ENCODE measurements at places on chromosomes 3 and 15.

DNA sequence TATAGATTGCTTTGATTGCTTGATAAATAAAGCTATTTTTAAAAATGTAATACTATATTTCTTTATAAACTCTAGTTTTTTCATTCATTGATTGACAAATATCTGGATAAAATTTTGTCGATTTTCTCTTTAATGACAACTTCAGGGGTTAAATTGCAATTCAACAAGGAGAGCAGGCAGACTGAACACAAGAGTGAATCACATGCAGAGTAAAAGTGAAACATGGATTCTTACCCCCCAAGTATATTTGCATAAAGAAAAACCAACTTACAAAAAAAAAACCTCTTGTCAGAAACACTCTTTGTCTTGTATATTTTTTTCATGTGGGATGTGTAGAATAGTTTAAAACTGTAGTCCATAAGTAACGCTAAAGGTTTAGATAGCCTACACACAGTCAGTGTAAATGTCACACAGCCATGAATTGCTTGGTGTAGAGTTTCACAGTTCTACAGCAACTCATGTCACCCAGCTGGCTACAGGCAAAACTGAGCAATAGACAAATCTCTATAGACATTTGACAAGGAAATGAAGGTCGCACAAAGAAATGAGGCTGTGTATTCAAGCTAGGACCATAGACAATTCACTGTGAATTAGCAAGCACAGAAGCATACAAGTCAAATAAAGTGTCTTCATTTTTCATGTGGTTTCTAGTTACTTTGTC, 141.6 kb downstream of the THRB start:
- no peak for DNase-seq

DNA sequence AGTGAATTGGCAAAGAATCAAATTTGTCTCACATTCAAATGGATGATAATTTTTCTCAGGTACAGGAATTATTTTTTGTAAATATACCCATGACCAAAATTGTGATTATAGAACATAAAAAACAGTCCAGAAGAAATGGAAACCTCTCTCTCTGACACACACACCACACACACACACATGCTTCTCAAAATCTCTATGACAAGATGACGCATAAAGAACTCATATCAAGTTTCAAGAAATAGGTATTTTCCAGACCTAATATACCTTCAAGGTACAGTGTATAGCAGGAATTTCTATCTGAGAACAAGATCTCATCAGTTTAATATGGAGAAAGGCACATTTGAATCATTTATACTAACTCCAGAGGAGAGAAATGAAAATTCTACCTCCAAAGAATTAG, 1069.1 kb upstream of the ALCAM start:
- DNase-seq: no peak

- DNase-seq: no peak
Measured at GRCh38 chr3:182490596-182491491, 302.5 kb upstream of the ATP11B start.

DNA sequence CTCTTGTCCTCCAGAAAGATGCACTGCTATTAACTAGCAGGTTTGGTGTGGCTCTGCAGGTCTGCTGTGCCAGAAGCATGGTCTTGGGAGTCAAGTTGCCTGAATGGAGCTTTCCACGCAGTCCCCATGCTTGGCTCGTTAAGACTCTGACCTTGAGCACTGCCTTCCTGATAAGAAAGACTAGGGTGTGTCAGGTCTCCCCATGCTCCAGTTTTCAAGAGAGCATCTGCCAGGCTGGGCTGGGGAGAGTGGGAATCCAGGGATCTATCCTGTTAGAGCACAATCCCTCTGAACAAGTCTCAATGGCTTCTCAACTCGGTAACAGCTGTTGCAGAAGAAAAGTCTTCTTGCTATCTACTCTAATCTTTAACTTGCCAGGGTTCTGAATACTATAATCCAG, 98.2 kb downstream of the TJP1 start:
- DNase-seq: no peak

DNA sequence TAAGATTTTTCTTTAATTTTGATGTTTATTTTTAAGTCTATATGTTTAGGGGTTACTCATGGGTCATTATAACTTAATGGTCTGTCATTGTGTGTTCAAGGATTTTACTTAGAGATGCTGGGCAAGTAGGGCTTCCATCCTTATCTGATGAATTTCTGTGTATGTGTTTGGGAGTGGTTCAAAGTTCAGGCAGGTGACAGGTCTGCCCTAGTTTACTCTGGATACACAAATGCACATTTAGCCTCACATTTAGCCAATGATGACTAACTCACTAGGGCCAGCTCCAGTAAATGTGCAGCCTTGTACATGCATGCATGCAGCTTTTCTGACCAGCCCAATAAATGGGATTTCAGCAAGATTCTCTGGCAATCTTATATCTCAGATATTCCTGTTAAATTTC, 554.1 kb downstream of the SI start:
- DNase-seq: no peak

- no peak for DNase-seq
Measured at GRCh38 chr3:132456571-132456970, 39.3 kb downstream of the DNAJC13 start.

- DNase-seq: no peak
Measured at GRCh38 chr3:62761711-62762110, 113.5 kb downstream of the CADPS start.

GRCh38 chr3:61612211-61613194, 51.1 kb downstream of the PTPRG start:
- no peak for DNase-seq

DNA sequence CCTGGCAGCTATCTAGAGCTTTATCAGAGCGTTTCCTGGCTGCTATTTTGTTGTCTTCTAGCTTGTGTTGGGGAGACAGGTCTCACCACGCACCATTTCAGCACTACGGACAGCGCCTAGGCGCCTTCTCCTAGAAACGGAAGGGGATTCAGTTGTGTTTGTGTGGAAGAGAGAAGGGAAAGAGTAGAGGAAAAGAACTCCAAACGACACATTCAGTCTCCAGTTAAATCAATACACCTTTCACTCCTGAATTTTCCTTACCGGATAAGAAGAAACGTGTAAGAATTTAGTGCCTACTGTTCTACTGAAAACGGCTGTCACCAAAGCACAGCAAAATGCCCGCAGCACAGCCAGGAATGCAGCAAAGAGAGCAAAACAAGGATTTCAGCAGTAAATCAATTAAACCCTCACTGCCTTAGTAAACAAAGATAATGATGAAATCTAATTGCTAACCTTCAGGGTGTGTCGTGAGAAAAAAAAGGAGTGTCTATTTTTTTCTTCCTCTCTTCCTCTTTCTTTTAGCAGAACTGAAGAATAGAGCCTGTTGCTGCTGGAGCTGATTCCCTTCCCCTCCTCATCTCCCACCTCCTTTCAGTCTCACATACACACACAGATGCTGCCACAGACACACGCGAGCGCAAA, 412 bp upstream of the CTXN2 start:
- DNase-seq: peak; percentile 61

DNA sequence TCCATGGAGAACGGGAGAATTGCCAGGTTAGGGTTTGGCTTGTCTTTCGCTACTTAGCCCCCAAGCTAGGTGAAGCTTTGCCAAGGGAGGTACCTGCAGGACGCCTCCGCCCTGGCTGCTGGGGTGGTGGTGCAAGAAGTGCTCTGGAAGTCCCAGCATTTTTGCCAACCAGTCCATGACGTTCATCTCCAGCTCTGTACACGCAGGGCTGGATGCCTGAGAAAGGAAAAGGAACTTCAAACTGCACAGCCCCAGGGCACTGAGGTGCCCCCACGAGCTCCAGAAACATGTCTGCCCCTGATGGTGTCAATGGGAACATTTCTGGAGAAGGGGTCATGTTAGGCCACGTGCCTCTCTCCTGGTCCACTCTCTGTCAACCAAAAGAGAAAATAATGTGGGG, 8.2 kb downstream of the HDC start:
- DNase-seq: no peak

DNA sequence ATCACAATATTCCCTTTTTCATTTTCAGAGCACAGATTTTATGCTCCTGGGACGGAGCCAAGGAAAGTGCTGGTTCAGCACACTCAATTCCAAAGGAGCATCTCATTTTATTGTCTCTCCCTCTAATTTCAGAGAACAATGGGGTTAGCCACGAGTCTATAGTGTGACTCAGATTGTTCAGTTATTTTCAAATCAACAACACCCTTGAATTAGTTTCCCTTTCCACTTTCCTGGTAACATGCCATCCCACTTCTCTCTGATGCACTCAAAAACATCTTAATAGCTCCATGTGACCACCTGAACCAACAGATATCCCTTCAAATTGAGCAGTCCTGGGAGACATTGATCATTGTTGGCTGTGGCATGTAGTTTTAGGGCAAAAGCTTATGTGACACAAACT, 389.7 kb upstream of the MDFIC2 start:
- no peak for DNase-seq

DNA sequence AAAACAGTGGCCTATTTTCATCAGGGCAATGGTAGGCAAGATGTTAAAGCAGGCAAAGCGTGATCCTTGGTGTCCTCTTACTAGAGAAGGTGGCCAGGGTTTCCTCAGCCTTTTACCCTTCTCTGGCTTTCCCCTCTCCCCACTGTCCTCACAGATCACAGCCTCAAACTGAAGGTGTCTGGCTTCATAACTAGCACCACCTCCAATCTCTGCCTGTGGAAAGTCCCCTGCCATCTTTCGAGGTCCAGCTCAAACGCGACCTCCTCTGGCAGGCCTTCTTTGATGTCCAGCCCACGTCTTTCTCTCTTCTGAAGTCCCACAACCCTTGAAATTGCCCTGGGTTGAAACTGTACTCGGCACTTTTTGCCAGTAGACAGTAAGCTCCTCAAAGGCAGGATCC, 35.9 kb downstream of the CYP19A1 start:
- no peak for DNase-seq

GRCh38 chr15:43086551-43086950, 19.3 kb downstream of the UBR1 start:
- no peak for DNase-seq

Measured in naive thymus-derived CD8-positive, alpha-beta T cell (primary cell).